ENCODE measurements at places on chromosomes 2 and 18.

DNA sequence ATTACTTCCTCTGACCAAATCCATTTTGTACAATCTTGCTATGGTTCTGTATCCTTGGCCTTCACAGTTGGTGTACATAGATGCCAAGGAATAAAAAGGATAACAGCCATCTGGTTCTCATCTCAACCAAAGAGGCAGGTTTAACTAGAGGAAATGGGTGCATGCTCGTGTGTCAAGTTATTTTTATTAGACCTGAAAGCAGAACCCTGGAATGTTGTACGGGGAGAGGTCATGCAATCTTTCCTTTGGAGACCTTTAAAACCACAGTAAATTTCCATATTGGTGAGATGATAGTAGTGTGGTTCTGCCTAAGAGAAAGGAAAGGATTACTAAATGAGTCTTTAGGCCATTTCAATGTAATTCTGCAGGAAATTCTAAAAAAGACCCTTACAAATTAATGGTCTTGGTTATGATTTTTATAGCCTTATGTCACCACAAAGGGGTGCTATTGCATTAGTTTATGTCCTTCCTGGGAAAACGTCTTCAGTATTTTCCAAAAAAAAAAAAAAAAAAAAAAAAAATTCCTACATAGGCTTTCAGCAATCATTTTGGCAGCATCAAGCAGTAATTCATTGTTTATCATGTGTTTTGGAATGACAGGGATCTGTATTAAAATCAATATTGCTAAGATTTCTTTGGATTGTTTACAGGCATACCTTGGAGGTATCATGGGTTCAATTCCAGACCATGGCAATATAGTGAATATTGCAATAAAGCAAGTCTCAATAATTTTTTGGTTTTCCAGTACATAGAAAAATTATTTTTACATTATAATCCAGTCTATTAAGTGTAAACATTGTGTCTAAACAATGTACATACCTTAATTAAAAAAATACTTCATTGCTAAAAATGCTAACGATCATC lies 270.8 kb downstream of the NYAP2 start:
- no peak for DNase-seq

- DNase-seq, result no peak
Observed at GRCh38 chr18:9569178-9569577, 45.2 kb downstream of the PPP4R1 start.

DNA sequence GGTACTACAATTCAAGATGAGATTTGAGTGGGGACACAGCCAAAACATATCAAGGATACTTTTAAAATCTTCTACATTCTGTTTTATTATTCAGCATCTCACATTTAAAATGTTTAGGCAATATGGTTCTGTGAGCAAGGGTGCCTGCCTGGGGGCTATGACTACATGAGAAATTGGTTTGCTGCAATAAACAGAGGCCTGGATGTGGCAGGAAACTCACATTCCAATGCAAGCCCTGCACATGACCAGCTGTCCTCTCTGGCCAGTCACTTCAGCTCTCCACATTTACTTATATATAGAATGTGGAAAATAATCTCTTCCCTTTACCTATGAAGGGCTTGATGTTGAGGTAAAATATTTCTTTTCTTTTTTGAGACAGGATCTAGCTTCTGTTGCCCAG lies 193.4 kb downstream of the LRRTM1 start:
- DNase-seq, result no peak

GRCh38 chr2:7994397-7994951 lies 687.4 kb upstream of the ID2 start:
- DNase-seq, result no peak

DNA sequence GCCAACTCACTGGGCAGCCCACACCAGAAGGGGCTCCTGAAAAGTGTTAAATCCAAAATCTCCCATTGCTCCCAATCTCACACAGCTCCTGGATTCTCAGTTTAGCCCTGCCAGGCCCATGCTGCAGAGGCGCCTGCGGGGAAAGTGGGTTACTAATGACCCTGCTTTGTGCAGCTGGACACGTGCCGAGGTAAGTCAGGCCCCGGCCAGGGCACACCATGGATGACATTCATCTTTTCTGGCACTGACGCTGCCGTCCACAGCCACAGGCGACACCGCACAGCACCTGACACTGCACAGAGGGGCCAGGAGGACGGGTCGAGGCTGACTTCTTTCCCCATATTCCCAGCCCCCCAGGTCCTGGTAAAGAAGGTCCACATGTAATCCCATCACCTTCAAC lies 193.5 kb downstream of the EIPR1 start:
- no peak for DNase-seq

- no peak for DNase-seq
Observed at GRCh38 chr2:199452991-199453379, 4.8 kb downstream of the SATB2 start.

DNA sequence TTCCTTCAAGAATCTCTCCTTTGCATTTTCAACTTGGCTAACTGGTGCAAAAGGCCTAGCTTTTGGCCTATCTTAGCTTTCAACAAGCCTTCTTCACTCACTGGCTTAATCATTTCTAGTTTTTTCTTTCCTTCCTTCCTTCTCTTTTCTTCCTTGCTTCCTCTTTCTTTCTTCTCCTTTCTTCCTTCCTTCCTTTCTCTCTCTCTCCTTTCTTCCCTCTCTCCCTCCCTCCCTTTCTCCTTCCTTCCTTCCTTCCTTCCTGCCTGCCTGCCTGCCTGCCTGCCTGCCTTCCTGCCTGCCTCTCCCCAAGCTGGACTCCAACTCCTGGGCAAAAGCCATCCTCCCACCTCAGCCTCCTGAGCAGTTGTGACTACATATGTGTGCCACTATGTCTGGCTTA lies 176.2 kb upstream of the APCDD1 start:
- DNase-seq, result no peak

- DNase-seq, result no peak
Observed at GRCh38 chr2:174499371-174499770, 12.5 kb upstream of the GPR155 start.

- no peak for DNase-seq
Observed at GRCh38 chr18:354471-354870, 86.6 kb upstream of the THOC1 start.

- DNase-seq, result no peak
Observed at GRCh38 chr2:70596739-70597138, 43.1 kb upstream of the TGFA start.

DNA sequence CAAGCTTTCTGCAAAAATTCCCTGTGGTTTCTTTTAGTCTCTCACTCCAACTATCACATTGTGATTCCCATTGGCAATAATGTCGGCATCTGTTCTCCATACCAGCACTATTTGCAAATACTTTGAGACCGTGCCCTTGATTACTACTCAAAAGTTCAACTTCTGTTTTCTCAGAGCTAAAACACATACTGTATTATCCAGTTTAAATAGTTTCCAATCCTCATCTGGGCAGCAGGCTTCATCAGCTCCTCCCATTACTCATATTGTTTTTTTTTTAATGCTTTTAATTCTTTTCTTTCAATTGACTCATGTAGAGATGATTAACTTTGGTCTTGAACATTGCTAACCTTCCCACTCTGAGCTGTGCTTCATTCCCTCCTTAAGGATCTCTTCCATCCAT lies 135.8 kb downstream of the METTL8 start:
- no peak for DNase-seq

DNA sequence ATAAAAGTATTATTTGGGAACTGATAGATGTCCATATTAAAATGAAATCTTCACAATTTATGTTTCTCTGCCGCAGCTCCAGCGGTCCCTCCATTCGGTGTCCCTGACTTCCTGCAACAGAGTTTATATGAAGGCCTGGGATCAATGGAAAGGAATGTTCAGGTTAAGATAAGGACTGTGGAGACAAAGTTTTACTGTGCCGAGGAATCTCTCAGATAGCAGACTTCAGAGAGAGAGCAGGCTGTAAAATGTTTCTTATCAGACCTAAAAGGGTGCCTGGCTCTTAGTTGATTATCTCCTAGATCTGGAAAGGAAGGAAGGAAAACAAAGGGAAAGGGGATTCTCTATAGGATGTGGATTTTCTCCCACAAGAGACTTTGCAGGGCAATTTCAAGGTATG lies 193.7 kb upstream of the PIEZO2 start:
- DNase-seq, result no peak

GRCh38 chr2:200617156-200618053 lies 31.6 kb downstream of the AOX1 start:
- DNase-seq, result no peak

DNA sequence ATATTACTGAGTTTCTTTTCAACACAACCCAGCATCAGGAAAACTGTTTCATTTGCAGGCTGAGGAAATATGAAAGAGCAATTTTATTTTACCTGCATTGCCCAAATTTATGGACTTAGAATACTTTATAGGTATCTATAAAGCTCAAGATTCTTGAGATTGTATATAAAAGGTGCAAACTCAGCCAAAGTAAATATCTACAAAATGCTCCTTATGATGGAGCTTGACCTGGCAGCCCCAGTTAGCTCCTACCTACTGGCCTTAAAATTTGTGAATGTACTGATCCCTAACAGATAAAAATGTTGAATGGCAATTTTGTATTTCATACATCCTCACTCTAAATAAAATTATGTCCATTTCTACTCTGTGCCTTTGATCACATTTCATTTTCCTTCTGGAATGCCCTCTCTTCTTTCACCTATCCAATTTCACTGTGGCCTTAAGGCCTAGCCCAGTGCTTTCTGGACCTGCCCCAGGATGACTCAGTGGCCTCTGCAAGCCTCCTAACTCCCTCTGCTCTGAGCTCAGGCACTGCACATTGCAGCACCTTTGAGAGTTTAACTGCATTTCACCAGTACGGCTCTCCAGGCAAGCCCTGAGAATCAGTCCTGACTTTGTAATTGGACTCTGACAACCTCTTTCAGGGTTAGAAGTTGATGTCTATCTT lies 125.9 kb downstream of the ANTXR1 start:
- DNase-seq, result no peak

GRCh38 chr2:79585701-79586433 lies 73.0 kb downstream of the CTNNA2 start:
- DNase-seq, result no peak
